ENCODE measurements at places on chromosomes 1 and 21.

GRCh38 chr1:41572224-41572623, 87.7 kb upstream of the EDN2 start:
- no peak for DNase-seq

DNA sequence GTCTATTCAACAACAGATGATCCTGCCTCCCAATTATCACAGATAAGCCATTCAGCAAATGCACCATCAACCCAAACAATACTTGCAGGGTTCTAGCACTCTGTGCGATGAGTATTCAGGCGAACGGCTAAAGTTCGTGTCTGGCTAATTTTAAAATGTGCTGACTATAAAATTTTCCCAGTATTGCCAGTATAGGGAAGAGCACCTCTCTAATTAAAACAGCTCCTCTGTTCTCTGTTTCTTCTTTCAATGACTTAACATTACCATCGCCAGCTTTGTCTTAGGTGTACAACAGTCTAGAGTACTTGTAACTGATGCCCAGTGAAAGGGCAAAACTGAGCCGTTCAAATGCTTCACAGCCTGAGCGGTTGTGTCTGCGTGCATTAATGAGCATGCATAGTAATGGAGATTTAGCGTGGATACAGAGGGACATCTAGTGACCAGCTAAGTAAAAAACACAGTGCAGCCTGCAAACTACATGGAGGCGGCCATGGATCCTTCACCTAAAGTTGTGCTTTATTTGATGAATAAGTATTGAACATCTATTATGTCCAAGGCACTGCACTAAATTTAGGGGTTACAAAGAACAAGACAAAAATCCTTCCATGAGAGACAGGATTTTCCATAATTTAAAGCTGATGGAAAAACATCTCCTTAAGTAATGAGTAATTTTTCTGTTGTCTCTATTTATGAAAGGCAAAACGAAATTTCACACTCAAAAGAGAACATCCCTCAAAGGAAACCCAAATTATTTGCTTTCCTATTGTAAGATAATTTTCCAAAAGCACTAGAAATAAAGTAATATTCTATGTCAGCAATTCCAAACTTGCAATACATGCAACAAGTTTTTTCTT, 120.0 kb downstream of the SETD4 start:
- peak; percentile 87 for DNase-seq

DNA sequence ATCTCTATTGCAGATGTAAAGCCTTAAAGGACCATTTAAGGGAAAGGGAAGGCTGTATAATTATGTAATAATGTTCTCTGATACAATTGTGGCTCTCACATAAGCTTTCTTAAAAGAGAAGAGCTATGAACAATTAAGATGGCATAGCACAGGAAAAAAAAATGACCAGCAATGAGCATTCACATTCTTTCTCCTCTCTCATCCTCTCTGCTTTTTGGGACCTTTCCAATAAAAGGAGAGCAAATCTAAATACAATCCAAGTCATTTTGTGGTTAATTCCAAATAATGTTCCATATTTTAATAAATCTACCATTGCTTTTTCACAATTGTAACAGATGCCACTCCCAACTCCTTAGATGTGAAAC, 23.5 kb downstream of the SMYD3 start:
- no peak for DNase-seq

- DNase-seq: peak; percentile 54
Observed at GRCh38 chr1:15850471-15851001, 3.0 kb downstream of the SPEN start.

GRCh38 chr1:183806125-183806524, 1.2 kb downstream of the RGL1 start:
- no peak for DNase-seq

GRCh38 chr1:163983097-163983496, 575.9 kb upstream of the PBX1 start:
- no peak for DNase-seq

DNA sequence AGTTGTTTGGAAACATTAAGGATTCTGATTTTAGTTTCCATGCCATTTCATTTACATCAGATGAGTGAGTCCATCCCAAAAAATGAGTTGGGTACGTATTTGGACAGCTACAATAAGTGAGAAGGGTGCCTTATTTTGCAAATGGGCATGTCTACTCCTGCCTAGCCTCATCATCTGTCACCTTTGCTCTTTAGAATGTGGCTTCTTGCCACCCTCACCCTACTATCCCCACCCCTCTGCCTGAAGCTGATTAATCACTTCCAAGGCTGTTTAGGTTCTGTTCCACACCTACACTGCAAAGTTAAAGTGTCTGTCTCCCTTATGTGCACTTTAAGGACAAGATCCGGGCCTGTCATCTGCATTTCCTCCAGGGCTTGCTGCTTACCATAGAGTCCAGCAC, 61.2 kb downstream of the ST6GALNAC5 start:
- DNase-seq: no peak

DNA sequence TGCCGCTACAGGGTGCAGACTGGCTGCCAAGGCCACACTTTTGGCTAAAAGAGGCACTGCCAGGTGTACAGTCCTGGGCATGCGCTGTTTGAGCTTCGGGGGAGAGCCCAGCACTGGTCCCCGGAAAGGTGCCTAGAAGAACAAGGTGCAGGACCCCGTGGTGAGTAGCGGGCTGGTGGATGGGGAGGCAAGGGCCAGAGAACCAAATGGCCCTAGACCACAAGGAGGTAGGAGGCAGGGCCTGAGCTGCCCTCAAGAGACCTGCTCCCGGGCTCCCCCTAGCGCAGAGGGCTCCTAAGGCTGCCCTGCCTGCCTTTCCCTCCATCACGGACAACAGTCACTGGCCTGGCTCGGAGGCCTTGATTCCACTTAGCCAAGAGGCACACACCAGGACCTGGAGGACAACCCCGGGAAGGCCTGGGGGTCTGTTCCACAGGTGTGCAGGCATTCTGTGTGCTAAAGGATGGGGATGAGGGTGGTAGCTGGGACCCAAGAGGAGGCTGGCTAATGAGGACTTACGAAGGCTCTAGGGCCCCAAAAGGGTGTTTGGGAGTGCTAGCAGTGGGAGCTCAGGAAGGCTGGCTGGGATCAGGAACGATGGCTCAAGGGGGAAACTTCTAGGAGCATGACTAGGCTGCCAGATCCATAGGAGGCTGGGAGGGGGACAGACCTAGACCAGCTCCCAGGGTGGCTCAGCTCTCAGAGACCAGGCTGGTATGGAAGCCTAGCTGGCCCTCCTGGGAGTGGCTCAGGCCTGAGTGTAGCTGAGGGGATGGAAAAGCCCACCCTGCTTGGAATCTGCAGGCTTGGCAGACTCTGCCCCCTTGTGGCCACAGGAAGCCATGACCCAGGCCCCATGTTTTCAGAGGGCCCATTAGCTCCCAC, 742 bp downstream of the ARTN start:
- DNase-seq: peak; percentile 51

- no peak for DNase-seq
Observed at GRCh38 chr1:145949219-145949618, 8.6 kb downstream of the LIX1L start.

GRCh38 chr1:172351754-172352161, 68.7 kb upstream of the C1orf105 start:
- DNase-seq: no peak

- DNase-seq: no peak
Observed at GRCh38 chr1:208059409-208060001, 148.6 kb upstream of the CD34 start.

GRCh38 chr1:26189751-26190275, 589 bp upstream of the CATSPER4 start:
- no peak for DNase-seq

- DNase-seq: no peak
Observed at GRCh38 chr1:84268346-84268745, 33.2 kb upstream of the SAMD13 start.

DNA sequence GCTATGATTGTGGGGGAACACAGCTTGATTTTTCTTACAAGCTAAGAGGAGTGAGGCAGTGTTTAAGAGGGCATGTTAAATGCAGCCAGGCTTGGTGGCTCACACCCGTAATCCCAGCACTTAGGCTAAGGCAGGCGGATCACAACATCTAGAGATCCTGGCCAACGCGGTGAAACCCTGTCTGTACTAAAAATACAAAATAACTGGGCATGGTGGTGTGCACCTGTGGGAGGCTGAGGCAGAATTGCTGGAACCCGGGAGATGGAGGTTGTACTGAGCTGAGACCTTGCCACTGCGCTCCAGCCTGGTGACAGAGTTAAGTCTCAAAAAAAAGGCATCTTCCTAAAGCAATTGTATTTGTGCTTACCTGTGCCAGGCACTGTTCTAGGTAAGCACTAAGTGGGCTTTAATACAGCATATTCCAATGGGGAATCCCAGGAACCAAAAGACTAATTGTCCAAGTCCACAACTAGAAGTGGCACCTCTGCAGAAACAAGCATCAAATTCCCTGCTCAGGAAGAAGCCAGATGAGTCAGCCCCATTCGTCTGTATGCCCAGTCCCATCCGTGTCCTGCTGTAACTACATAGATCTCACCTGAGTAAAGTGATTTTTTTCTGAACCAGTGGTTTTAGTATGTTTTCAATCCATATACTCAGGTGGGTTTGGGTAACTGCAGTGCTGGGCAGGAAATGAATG, 4.6 kb downstream of the RCC1 start:
- no peak for DNase-seq

GRCh38 chr1:151728151-151729054, 7.1 kb downstream of the RIIAD1 start:
- DNase-seq: peak; percentile 39

GRCh38 chr1:234927312-234927970, 201.2 kb downstream of the TOMM20 start:
- no peak for DNase-seq

DNA sequence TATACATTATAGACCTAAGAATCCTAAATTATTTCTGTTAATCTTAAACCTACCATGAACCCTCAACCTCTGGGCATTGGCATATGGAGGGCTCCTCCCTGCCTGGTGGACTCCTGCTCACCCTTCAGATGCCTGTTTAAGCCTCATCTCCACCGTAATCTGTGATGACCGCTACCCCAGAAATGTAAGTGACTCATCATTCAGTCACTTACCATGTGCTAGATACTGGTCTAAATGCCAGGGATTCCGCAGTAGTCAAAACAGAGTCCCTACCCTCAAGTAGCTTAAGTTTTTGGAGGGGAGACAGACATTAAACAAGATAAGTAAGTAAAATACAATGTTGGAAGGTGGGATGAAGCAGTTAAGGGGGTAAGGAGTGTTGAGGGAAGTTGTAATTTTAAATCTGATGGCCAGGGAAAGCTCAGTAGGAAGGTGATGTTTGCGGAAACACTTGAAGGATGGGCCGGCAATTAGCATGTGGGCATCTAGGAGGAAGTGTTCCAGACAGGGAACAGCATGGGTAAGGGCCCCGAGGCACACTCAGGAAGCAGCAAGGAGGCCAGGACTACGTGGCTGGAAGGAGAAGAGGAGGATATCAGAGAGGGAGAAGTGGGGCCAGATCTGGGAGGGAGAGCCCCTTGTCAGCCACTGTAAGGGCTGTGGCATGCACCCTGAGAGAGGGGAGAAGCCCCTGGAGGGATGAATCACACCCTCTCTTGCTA, 141.7 kb upstream of the HOOK1 start:
- peak; percentile 32 for DNase-seq

GRCh38 chr1:81144240-81144825, 656.4 kb upstream of the ADGRL2 start:
- DNase-seq: no peak

DNA sequence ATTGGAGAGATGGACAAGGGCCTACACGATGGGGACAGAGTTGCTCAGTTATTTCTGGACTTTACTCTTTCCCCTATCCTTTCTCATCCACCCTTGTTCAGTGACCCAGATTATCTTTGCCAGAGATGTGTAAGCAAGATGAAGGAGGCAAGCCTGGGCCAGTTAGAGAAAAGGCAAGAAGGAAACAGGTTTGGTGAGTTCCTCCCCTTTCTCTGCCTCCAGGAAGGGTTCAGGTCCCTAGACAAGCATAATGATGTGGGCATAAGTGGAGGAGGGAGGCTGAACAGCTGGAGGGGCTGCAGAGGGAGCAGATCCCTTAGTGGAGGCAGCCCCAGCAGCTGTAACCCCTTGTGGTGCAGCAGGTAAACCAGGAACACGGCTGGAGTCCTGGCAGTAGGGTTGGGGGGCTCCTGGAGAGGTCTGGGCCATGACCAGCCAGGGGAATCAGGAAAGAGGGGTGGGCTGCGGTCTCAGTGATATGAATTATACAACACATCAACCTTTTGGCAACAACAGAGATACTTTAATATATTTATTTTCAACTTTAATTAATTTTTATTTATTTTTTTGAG, 9.2 kb upstream of the CDC42 start:
- no peak for DNase-seq

DNA sequence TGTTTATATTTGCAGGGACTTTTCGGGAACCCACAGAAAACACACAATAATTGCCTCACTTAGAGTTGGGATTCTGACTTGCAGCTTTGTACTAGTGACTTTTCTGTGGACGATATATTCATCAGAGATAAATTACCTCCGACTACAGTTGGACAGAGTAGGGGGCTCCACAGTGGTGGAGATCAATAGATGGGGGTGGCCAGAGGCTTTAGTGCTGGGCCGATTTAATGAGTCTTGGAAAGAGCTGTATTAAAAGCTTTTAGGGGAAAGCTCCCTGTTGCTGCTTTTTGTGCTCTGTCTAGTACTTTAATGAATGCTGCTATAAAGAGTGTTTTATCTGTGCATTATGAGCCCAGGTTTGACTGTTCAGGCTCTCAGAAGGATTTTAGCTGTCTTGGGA, 359.2 kb upstream of the DPYD start:
- no peak for DNase-seq

GRCh38 chr1:65027666-65028358, 61.5 kb upstream of the JAK1 start:
- no peak for DNase-seq

DNA sequence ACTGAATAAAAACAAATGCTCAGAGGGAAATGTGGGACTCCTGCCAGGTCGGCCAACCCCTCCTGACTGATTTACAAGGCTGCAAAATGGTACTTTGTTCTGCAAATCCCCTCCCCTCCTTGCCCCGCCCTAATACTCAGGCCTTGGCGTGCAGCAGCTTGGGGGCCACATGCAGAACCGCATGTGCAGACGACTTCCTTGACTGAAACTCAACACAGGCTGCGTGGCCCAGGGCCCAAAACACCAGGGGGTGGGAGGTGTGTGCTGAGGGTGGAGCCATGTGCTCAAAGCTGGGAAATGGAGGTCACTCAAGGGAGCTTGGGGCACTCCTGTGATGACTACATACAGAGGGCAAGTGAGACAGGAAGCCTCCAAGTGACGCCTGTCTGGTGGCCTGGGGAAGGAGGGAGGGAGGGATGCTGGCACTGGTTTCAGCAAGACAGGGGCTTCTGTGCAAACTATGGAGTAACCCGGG, 87.2 kb downstream of the MRPL37 start:
- DNase-seq: peak; percentile 81

DNA sequence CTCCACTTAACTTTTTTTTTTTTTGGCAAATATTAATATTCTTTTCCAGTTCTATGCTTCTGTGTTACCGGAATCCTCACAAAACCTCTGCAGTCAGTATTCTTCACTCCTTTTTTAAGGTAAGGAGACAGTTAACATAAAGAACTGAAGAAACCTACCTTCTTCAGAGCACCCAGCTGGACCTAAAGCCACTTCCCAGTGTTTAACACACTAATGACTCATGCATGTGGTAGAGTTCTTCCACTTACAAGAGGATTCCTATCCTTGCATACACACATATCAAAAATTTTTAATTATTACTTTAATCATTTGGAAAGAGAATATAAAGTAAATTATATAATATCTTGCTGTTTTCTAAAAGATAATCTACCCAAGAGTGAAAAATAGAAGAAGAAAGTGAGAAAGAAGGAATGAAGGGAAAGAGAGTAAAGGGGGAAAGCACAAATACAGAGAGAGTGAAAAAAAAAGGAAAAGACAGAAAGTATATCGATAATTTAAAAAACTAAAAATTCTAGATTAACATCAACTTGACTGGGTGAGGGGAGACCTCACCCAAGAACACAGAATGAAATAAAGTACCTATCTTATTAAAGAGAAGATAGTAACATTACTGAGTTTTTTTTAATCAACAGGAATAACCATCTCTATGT, 54.9 kb downstream of the ENAH start:
- DNase-seq: no peak
